ENCODE measurements at places on chromosomes 5 and 9. TPM values are rescaled to one million over a fixed set of nuclear protein-coding genes. Genes with fewer than 3 reads are reported as not detected.

The PCA3 gene
- not detected for total RNA-seq

DNA sequence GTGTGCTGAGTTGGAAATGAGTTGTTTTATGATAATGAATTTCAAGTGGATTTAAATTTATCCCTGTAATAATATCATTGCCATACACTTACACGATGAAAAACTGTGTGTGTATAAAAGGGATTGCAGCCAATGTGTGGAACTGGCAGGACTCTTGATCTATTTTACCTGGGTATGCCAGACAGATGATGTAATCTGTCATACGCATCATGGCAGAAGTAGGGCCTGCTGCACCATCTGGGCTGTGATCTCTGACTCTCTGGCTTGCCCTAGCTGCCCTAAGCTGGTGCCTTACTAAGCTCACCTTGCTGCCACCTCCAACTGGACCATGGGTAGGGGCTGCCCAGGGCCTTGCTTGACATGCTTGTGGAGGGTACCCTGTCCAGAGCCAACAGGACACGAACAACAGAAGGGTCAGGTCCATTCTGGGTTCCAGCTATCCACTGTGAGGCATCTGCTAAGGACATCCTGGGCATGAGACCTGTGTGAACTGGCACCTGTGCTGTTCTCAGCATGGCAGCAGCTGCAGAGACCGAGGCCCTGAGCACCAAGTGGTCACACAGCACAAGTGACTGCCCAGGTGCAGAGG lies 184.2 kb downstream of the FSTL4 start:
- H3K27ac ChIP-seq, result no peak overlapping the region
- 0 out of 2 replicates have a peak, but pooled peaks cover 6% of the 10 kb centered on the region for H3K4me1 ChIP-seq
- H3K36me3 ChIP-seq, result no peaks in the 10 kb centered on the region
- H3K27me3 ChIP-seq, result no peaks in the 10 kb centered on the region

The WDR38 gene
- not detected for total RNA-seq

- peaks cover 5% of the 10 kb centered on the region for H3K36me3 ChIP-seq
- no peak overlapping the region for H3K4me3 ChIP-seq
- H3K4me1 ChIP-seq, result peaks cover 24% of the 10 kb centered on the region
- DNase-seq, result no peak
Observed at GRCh38 chr5:172766287-172767108, 4.5 kb downstream of the DUSP1 start.

DNA sequence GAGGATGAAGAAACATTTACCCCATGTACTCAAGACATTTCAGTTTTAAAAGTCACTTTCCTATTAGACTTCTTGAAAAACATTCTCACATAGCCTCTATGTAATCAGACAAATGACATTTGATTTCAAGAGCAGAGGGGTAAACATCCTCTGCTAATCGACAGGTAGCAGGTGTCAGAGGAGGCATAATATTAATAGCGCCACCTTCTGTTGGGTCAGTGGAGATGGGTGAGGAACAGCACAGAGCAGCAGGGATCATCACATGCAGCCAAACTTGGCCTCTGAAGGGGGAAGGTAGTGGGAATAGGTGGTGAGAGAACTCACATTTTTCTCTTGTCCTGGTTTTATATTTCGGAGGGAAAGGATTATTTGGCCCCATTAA lies 3.3 kb upstream of the LSM11 start:
- no peak overlapping the region for H3K4me3 ChIP-seq
- no peaks in the 10 kb centered on the region for H3K27me3 ChIP-seq
- no peaks in the 10 kb centered on the region for H3K36me3 ChIP-seq

GRCh38 chr9:1722404-1722803 lies 292.7 kb upstream of the SMARCA2 start:
- peak; percentile 11 for DNase-seq
- no peak overlapping the region for H3K4me3 ChIP-seq
- no peaks in the 10 kb centered on the region for H3K4me1 ChIP-seq
- H3K36me3 ChIP-seq, result no peaks in the 10 kb centered on the region
- H3K27ac ChIP-seq, result no peak overlapping the region
- no peaks in the 10 kb centered on the region for H3K27me3 ChIP-seq

The ABHD17B gene
- total RNA-seq, result 6.2 TPM

DNA sequence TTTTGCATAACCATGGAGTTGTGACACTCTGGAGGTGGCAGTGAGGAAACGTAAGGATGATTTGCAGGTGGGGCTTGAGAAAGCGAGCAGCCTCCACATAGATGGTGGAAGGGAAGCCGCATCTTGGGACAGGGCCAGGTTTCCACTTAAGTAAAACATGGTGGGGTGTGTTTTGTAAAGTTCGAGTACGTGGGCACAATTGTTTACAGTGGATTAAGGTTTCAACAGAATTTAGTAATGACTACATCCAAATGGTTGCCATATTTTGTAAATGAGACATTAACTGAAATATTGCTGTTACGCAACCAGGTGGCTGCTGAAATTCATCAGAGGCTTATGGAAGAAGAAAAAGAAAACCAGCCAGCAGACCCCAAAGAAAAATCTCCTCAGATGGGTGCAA lies 85.4 kb upstream of the IL7R start:
- H3K27ac ChIP-seq, result no peak overlapping the region
- no peaks in the 10 kb centered on the region for H3K36me3 ChIP-seq
- no peaks in the 10 kb centered on the region for H3K4me1 ChIP-seq
- no peaks in the 10 kb centered on the region for H3K27me3 ChIP-seq
- H3K4me3 ChIP-seq, result no peak overlapping the region
- no peak for DNase-seq

DNA sequence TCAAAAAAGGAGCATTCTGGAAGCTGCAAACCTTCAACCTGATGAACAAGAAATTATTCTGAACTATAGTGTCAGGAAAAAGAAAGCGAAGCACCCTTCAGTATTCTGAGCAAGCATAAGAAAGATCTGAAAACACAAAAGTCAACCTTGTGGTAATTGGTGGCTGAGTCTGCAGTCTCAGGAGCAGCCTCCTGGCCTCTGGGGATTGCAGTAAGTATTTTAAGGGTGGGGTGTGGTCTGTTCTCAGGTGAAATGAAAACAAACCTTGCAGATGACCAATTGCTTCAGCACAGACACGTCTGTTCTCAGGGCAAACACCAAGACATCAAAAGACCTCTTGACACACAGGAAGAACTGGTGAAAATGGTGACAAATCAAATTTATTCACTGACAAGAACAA lies 147.8 kb upstream of the RAPGEF1 start:
- no peaks in the 10 kb centered on the region for H3K4me1 ChIP-seq
- no peak overlapping the region for H3K27ac ChIP-seq
- H3K27me3 ChIP-seq, result no peaks in the 10 kb centered on the region

The FOXD4L4 gene
- total RNA-seq, result 0.26 TPM
